Neural crest cell (in vitro differentiated cells): ENCODE measurements at places on chromosomes 3 and 15.

DNA sequence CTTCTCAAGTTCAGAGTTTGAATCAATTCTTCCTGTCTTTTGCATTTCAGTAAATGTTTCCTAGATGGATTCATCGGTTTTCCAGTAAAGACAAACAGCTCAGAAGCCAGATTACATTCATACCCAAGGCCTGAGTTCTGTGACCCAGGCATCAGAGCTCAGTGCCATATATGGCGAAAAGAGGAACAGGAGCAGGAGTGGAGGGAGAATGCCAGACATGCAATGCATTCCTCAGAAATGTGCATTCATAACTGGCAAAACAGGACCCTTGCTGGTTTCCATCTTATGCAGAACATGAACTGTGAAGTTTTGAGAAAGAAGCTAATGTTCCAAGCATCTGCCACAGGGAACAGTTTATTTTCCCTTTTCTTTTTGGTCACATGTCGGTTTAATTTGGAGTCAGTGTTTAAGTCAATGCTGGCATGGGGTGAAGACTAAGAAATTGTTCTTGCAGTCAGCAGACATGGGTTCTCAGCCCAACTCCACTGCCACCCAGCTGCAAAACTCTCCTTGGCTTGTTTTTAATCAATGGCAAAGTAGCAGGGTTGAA lies 116.5 kb downstream of the LPP start:
- no peak for DNase-seq

DNA sequence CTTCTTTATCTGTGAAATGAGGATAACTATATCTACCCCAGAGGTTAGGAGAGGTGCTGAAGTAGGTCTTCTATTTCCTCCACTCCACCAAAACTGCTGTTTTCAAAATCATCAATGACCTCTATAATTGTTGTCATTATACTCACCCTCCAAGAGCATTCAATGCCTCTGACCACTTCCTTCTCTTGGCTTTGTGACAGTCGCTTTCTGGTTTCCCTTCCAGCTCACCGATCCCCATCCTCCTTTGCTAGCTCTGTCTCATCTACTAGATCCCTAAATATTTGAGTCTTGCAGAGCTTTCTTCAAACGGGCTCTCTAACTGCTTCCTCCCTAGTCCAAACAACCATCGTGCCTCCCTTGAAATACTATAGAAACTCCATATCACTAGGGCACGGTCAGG lies 153.5 kb downstream of the RPLP1 start:
- no peak for DNase-seq

DNA sequence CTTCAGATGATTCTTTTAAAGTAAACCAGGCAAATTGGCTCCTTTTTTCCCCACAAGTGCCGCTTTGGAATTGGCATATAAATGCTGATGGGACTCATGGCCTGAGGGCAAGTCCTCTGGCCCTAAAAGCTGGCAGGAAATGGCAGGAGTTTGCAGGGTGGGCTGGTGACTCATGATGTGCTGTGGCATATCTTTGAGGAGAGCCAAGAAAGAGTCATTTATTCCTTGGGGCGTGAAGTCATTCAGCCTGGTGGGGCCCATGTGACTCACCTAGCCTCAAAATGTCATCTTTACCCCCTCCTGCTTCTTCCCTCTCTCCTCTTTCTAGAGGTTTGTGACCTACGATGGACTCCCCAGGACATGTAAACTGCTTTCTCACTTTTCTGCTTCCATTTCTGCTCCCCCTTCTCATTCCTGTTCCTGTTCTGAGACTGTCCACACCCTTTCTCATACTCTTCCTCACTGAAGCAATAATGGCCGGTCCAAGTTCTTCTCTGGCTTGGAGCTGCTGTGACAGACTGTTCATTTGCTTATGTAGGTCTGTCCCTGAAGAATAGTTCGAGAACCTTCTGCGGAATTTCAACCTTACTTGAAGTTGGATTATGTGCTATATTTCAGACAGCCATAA lies 326.1 kb downstream of the SATB1 start:
- no peak for DNase-seq

DNA sequence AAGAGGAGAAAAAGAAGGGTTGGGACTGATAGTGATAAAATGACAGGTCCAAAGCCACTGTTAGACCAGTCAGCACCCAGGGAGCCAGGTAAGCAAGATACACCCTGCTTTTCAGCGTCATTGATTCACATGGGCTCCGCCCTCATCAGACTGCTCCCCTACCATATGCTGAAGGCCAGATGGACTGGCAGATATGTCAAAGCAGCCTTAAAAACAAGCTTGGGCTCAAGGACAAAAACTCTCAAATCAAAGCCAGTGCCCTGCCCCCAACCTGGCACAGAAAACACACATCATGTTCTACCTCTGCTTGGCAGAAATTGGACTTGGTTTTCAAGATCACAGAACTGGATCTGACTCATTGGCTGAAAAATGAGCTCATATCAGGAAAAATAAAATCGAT lies 33.4 kb downstream of the SH3BP5 start:
- no peak for DNase-seq

- no peak for DNase-seq
Observed at GRCh38 chr15:27817258-27817657, 281.9 kb downstream of the OCA2 start.

GRCh38 chr3:54042259-54042823 lies 80.0 kb upstream of the CACNA2D3 start:
- DNase-seq: no peak

DNA sequence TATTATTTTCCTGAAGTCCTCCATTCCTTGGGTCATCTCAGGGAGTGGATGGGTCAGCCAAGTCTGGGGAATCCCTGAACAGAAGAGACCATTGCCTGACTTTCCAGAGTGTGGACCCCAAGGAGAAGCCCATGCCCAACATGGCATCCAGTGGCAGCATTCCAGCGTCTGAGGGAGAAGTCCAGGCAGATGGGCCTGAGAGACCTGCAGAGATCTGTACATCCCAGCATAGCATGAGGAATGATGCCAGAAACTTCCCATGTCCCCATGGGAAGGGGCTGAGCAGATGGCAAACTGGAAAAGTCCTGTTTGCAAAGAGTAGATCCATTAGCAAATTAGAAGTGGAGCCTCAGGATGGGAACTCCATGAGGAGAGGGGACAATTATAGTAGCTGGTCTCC lies 17.6 kb upstream of the COLQ start:
- DNase-seq: no peak

GRCh38 chr3:157414861-157415260 lies 21.8 kb upstream of the PTX3 start:
- no peak for DNase-seq

DNA sequence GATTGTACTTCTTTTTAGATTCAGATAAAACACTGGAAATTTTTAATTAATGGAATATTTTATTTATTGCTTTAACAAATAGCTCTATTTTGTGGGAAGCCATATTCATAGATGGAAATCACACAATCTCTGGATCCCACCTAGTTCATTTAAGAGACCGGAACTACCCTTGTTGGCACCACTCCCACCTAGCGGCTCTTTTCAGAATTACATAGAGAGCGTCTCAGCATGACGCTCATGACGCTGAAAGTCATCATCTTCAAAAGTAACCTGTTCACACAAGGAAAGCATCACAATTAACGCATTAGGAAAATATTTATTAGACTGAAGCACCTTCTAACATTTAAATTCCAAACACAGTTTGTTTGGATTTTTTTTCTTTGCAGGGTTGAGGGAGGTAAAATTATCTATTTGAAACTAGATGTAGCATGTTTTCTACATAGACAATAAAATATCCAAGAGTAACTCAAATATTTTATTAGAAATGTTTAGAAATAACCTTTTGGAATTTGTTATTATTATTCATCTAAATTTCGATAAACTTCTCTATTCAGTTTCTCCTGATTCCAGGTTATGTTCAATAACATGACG lies 214.9 kb upstream of the ARRDC4 start:
- DNase-seq: peak; percentile 29

- DNase-seq: no peak
Observed at GRCh38 chr3:57420001-57420400, 124.1 kb downstream of the DNAH12 start.
